ENCODE measurements at places on chromosomes 7 and 10.

GRCh38 chr7:95190515-95190914 lies 133.8 kb downstream of the PON1 start:
- no peak for DNase-seq

GRCh38 chr10:85795460-85795859 lies 571.1 kb downstream of the GRID1 start:
- DNase-seq, result no peak

- DNase-seq, result no peak
Observed at GRCh38 chr10:95767884-95768556, 12.1 kb downstream of the ENTPD1 start.

DNA sequence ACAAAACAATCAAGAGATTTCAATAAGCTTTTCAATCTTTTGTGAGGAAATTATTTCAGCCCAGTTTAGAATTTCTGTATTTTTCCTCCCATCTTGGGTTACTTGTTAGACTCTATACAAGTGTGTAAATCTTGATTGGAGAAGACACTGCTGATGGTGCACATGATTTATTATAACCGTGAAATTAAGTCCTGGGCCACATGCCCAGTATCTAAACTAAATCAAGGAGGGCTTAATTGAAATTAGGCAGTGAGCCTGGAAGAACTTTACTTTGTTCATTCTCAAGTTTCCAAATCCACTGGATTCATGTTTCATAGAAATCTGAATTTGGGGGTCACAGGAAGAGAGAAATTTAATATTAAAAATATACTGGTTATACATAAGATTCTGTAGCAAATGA lies 44.5 kb downstream of the CSTF2T start:
- DNase-seq, result no peak

- DNase-seq, result no peak
Observed at GRCh38 chr7:50703654-50704053, 79.0 kb downstream of the GRB10 start.

- no peak for DNase-seq
Observed at GRCh38 chr10:103885617-103886016, 30.2 kb upstream of the SH3PXD2A start.

- no peak for DNase-seq
Observed at GRCh38 chr7:44307301-44307900, 18.0 kb downstream of the CAMK2B start.

DNA sequence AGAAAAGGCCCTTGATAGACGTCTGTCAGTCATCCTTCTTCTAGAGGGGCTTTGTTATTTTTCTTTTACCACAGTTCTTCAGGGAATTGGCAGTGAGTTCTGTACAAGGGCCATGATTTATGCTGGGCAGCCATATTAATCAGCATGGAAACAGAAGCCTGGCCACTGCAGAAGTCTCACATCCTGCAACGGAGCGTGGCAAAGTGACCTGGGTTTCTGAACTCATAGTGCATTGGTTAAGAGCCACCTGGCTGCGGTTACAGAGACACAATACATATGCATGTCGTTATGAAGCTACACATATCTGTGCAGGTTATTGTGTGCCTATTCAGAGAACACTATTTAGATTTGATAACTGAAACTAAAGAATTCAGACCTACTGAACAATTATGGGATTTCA lies 419.4 kb upstream of the CELF2 start:
- DNase-seq, result no peak

DNA sequence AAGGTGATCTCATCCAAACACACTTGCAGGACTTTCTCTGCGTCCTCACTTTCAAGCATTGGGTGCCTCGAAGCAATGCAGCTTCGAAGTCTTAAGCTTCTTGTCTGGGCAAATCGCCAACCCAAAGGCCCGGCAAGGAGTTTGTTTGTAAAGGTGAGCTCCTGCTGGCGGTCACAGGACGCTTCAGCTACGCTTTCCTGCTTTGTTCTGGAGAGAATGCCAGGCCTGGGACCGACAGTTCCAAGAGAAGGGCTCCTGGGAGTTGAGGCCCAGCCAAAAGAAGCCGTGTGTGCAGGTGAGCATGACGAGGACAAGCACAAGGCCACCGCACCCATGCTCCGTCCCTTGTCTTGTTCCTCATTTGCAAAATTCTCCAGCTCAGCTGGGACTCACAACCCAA lies 106.6 kb upstream of the DOCK1 start:
- DNase-seq, result no peak

DNA sequence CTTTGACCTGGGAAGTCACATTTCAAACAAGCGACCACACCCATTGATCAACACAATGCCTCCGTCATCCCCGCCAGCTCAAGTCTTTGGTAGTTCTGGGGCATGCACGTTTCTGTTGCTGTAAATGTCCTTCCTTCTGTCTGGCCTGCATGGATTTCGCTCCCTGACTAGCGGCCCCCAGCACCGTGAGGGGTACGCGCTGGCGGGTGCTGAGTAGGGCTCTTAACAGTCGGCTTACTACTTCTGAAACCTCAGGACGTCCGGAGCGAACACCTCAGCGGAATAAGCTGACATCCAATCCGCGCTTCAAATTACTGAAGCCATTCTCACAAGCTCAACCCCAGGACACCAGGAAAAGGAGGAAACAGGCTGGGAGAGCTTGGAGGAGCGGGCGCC lies 505 bp downstream of the NUDCD3 start:
- no peak for DNase-seq

GRCh38 chr7:50164559-50165170 lies 71.6 kb upstream of the ZPBP start:
- DNase-seq, result no peak

- no peak for DNase-seq
Observed at GRCh38 chr7:147012666-147013065, 896.1 kb downstream of the CNTNAP2 start.

DNA sequence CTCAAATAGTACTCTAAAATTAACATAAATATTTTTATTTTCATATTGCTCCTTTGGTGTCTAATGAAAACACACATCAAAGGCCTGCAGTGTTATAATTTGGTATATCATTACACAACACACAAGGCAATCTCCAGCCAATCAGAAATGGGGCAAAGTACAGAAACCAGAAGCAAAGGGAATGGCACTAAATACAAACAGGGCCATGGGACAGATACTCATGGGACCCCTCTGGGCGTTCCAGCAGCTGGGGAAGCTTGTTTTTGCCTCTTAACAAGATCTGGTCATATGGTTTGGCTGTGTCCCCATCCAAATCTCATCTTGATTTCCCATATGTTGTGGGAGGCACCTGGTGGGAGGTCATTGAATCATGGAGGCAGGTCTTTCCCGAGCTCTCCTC lies 551.8 kb upstream of the NRP1 start:
- DNase-seq, result no peak
